HT-29 (cell line): ENCODE measurements at places on chromosomes 16 and 17.

GRCh38 chr17:56707312-56708219 is 114.1 kb downstream of the NOG start:
- no peak for DNase-seq

- no peak for DNase-seq
These were observed 739.4 kb downstream of the CDH8 start for GRCh38 chr16:61296814-61297213.

- no peak for DNase-seq
These were observed 23.1 kb downstream of the DEF8 start for GRCh38 chr16:89971495-89972243.

DNA sequence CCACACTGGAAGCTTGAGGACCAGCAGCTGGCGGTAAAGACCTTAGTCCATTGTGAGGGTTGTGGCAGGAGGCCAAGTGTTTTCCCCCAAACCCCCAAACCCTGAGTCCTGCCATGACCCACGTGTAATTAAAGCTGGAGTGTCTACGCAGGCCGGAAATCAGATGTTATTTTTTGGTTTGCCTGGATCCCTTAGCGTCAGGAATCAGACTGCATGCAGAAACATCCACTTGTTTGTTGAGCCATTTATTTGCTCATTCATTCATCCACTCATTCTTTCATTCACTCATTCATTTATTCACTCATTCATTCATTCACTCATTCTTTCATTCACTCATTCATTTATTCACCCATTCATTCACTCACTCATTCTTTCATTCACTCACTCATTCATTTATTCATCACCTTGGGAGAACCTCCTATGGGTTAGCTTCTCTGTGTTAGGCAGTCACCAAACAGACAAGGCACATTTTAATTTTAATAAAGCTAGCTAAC is 313.1 kb downstream of the MAF start:
- no peak for DNase-seq

DNA sequence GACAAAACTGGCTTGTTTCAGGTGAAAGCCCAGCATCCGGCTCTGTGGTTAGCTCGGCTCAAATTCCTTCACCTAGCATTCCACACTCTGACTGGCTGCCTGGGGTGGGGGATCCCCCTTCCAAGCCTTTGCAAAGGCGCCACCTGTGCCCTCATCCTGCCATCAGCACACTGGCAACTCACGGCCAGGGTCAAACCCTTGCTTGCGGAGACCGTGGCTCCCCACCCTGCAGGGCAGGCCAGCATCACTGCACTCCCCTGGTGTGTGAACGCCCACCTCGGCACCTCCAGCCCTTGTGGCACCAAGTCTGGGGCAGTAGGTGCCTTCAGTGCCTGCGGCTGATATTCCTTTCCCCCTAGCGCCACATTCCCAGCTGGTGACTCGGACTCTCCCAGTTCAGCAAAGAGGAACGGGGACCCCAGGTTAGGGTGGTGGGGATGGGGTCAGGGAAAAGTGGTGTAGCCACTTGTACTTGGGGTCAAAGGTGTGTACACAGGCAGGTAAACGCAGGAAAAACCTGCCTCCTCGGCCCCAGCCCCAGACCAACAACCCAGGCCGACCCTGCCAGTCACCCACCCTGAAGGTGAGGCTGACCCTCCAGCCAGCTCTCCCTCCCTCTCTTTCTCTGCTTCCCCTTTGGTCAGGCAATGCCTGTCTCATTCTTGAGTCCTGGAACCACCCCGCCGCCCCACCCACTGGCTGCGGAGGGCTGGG is 1.1 kb downstream of the FLII start:
- DNase-seq: peak; percentile 59

DNA sequence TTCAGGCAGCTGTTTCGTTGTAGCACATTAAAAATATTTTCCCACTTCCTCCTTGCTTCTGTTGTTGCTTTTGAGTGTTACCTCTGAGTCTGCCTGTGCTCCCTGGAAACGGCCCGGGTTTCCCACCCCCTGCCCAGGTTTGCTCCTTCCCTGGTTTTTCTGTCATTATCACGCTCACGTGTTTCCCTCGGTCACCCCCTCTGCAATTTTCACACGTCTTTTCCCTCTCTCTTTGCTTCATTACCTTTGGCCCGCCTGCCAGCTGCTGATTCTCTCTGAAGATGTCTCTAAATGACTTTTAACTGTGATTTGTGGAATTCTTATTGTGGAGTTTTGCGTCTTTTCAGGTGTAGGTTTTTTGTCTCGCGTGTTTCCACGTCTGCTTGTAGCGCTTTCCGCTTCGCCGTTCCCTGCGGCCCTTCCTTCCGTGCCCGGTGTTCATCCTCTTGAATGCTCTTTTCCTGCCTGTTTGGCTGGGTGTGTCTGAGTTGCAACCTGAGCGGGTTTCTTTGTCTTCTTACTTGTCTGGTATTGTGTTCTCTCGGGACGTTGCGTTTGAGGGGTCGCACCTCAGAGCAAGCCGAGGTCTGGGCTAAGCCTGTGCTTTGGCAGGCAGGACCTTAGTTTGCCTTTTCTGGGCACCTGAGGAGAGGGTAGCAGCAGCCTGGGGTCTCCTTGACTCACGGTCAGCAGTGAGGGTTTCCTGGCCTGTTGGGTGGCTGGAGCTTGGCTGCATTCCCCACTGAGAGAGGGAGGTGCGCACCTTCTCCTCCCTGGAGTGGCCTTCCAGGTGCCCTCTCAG is 96.3 kb upstream of the ZNF750 start:
- DNase-seq: no peak

DNA sequence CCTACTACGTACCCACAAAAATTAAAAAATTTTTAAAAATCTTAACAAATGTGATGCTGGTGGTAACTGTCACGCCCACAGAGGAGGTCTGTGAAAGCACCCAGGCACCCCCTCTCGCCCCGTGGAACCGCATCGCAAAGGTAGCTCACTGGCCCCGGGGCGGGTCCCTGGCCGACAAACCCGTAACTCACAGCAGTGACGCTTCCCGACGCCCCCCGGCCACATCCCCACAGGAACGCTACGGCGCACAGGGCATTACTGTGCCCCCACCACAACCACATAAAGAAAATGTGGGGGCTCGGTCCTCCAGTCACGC is 366 bp downstream of the ANKS3 start:
- no peak for DNase-seq

DNA sequence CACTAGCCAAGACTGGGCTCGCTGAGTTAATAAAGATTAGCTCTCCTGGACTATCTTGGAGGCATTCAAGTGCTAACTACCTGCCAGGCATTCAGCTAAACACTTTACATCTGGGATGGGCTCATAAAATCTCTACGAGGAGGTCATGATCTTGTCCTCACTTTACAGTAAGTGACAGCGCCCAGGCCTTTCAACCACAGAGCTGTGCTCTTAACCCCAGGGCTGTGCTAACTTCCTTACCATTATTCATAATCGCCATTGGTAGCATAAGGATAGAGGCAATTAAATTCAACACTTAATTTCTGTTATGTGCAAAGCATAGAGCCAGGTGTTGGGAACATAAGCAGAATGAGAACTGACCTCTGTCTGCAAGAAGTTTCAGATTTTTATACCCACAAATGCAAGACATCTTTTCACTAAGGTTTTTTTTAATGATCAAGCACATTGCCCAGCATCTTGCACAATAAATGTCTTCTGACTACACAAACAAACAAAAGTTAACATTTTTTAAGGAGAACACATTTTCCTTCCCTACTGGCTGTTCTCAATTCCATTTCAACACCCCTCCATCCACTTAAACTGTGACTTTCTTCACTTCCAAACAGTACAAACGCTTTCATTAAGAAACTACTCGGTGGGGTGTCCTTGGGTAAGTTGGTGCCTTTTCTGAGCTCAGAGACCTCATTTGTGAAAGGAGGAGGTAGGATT is 172.3 kb downstream of the C16orf78 start:
- no peak for DNase-seq
